T-helper 17 cell (primary cell): ENCODE measurements at places on chromosomes 1 and 21. TPM values are rescaled to one million over a fixed set of nuclear protein-coding genes. Genes with fewer than 3 reads are reported as not detected.

CRB1 gene
- 0.55 TPM for total RNA-seq

C8A gene
- not detected for total RNA-seq

DNA sequence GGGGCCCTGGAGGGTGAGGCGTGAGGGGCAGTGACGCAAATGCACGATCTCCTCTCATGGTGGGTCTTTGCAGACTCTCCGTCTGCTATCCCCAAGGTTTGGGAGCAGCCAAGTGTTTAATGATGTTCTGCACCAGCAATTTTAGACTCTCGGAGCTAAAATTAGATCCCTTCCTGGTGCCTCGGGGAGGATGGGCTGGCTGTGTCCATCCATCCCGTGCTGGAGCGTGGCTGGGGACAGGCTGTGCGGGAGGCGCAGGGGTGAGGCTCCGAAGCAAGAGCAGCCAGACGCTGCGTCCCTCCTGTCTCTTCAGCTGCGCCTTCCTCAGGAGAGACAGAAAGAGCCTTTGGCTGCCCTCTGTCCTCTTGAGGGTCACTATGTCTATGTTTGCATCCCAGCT, 387.6 kb downstream of the CAMTA1 start:
- peaks cover 40% of the 10 kb centered on the region for H3K27me3 ChIP-seq
- no peak overlapping the region for H3K4me3 ChIP-seq
- no peak for DNase-seq
- H3K36me3 ChIP-seq = peaks cover 2% of the 10 kb centered on the region
- H3K4me1 ChIP-seq = no peaks in the 10 kb centered on the region
- H3K27ac ChIP-seq = no peak overlapping the region

DNA sequence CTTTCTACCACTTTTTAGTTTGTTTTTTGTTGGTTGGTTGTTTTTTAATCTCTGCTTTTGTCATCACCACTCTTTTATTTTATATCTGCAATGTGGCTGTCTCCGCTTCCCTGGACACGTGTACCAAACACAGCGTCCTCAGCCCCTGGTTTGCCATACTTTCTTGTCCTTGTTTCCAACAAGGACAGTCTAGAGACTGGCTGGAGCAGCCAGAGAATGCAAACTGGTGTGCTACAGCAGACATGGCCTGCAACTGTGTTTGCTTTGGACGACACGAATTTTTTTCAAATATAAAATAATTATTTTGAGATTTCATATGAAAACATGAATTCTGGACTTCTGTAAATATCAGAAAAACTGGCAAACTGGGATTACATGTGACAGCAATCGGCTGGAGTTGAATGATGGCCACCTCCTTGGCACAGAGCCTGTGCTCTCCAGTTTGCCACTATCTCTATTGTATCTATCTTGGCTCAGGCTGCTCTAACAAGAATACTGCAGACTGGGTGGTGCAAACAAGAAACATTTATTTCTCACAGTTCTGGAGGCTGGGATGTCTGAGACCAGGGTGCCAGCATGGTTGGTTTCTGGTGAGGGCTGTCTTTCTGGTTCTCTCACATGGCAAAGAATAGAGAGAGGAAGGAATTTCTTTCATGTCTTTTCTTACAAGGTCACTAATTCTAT, 34.6 kb upstream of the POU2F1 start:
- no peak overlapping the region for H3K4me3 ChIP-seq
- H3K4me1 ChIP-seq = no peaks in the 10 kb centered on the region
- no peak overlapping the region for H3K27ac ChIP-seq
- H3K36me3 ChIP-seq = peaks cover 2% of the 10 kb centered on the region
- DNase-seq = no peak
